NCI-H510A treated with DMSO at 0.1 percent for 48 hours (cell line): ENCODE measurements at places on chromosomes 2 and 18.

- no peak for DNase-seq
Measured at GRCh38 chr2:137357634-137358033, 592.3 kb downstream of the THSD7B start.

DNA sequence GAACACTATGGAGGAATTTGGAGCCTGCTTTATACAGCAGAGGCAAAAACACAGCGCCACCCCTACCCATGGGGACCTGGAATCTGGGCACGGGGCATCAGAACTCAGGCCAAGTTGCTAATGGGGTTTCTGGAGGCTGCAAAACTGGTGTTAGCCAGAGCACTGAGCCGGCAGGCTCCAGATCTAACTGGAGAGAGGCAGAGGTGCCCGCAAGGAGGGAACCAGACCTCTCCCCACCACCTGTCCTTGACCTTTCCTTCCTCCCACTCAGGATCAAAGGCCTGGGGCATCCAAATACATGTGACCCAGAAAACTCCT, 126.6 kb downstream of the TNS1 start:
- no peak for DNase-seq

DNA sequence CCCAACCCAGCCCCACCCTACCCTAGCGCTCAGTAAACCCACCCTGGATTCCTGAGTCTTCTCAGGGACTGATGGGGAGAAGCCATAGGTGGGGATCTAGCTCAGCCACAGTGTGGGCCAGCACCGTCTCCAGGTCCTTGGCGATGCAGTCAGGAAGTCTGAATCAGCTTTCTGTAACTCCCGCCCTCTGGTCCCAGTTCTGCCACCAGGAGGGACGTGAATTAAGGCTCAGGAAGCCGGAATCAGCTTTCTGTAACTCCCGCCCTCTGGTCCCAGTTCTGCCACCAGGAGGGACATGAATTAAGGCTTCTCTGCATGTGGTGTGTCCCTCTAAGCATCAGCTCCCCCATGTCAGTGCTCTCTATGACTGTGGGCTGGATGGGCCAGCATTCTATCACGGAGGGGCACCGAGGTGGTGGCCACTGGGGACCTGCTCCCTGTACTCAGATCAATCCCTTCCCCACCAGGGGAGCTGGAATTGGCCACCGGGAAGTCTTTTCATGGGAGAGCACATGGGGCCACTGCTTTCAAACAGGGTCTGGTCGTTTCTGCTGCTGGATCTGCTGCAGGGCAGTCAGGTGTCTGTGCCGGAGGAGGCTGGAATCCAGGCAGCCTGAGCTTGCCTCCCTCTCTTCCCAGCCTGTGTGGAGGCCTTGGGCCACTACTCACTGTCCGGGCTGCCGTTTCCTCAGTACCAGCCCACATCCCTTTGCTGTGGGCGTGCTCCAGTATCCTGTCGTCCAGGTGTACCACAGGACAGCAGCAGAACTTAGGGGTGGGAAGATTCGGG, 24.7 kb downstream of the ASB18 start:
- DNase-seq: no peak

- DNase-seq: no peak
Measured at GRCh38 chr18:71370671-71371445, 1082.0 kb downstream of the SOCS6 start.

- peak; percentile 14 for DNase-seq
Measured at GRCh38 chr18:26745288-26746181, 120.0 kb downstream of the AQP4 start.

GRCh38 chr2:144495227-144496091, 24.5 kb downstream of the ZEB2 start:
- no peak for DNase-seq

- no peak for DNase-seq
Measured at GRCh38 chr2:90069290-90069894, 1377.9 kb downstream of the RPIA start.

- no peak for DNase-seq
Measured at GRCh38 chr2:177593402-177593801, 200.8 kb downstream of the AGPS start.

GRCh38 chr2:180456801-180457200, 449.7 kb upstream of the CWC22 start:
- DNase-seq: no peak

DNA sequence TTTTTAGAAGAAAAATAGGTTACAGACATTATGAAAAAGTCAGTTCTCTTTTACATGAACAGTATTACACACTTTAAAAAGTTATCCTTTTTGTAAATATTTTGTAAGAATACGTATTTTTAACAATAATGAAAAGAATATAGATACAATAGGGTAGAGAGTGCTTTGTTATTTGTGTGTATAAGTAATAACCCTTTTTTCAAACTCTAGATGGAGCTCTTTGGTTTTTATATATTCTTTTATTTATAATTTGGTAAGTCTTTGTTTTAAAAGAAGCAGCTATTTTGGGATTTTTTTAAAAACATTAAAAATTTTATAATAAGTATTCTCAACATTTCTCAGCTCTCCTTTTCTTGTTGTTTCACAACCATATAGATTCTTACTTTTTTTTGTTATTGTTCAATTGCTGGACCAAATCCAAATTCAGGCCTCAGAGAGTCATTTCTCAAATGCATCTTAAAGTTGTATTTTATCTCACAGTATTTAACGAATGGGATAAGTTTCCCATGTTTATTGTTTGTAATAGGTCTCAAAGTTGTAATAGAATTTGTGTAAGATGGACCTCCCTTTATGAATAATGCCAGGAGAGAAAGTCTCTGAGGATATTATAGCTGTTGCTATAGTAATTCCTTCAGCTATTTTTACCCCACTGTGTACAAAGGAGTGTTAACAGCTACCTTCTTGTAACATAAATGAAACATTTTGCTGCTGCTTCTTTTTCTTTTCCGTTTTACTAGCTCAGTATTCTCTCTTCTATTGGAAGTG, 46.4 kb downstream of the ACYP2 start:
- DNase-seq: peak; percentile 5

GRCh38 chr18:9380621-9381395, 46.2 kb downstream of the TWSG1 start:
- DNase-seq: no peak

DNA sequence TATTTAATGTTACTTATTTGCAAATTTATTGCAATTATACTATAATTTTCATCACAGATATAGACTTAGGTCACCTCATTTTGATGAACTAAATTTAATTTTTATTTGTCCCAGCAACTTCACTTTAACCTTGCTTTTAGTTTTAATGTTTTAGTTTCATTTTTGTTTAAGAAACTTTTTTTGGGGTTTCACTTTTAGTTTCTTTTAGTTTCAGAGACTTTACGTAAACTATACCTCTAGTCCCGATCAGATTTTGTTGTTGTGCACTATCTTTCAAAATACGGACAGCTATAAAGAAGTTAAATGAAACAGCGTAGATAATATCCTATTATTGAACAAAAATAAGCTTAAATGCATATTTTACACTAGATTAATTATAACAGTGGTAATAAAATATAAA, 460.5 kb downstream of the ERBB4 start:
- no peak for DNase-seq

GRCh38 chr2:160388464-160389263, 104.9 kb downstream of the RBMS1 start:
- no peak for DNase-seq

- no peak for DNase-seq
Measured at GRCh38 chr2:233977296-233977837, 60.2 kb downstream of the TRPM8 start.

DNA sequence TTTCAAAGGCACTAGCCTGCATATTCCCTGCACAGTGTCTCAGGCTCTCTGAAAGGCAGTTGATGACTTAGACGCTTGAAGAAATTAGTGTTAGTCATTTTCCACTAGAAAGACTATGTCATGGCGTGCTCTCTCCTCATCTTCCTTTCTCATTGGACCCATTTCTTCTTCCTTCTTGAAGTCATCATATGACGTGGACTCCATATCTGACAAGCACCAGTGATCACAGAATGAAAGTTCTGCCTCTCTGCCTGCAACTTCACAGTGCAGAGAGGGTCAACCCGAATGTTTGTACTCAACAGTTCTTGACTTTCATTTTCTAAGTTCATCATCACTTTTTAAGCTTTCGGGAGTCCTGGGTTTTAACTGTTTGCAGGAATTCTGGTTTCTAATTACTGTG, 63.7 kb upstream of the CYRIA start:
- DNase-seq: no peak

- no peak for DNase-seq
Measured at GRCh38 chr18:59834267-59834666, 65.5 kb upstream of the PMAIP1 start.

- DNase-seq: no peak
Measured at GRCh38 chr2:52308156-52308555, 1276.2 kb upstream of the NRXN1 start.

- no peak for DNase-seq
Measured at GRCh38 chr2:88811681-88812080, 120.2 kb downstream of the RPIA start.

DNA sequence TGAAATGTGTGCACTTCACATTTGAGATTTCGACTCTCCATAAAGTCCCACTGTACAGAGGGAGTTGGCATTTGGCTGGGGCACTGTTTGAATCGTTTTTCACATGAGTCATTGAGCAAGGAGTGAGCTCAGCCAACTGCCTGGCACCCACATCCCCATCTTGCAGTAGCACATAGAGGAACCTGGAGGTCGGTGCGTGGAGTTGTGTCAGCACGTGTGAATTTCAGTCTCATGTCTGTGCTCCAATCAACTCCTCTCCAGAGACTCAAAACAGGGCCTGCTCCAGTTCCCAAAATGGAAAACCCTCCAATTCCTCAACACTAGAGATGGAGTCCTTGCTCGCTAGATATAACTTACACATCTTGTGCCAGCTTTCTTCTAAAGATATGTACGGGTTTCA, 126.8 kb upstream of the CAPN13 start:
- DNase-seq: no peak

GRCh38 chr2:128667391-128667790, 348.7 kb upstream of the HS6ST1 start:
- no peak for DNase-seq

- no peak for DNase-seq
Measured at GRCh38 chr2:226077031-226077430, 677.5 kb downstream of the NYAP2 start.

DNA sequence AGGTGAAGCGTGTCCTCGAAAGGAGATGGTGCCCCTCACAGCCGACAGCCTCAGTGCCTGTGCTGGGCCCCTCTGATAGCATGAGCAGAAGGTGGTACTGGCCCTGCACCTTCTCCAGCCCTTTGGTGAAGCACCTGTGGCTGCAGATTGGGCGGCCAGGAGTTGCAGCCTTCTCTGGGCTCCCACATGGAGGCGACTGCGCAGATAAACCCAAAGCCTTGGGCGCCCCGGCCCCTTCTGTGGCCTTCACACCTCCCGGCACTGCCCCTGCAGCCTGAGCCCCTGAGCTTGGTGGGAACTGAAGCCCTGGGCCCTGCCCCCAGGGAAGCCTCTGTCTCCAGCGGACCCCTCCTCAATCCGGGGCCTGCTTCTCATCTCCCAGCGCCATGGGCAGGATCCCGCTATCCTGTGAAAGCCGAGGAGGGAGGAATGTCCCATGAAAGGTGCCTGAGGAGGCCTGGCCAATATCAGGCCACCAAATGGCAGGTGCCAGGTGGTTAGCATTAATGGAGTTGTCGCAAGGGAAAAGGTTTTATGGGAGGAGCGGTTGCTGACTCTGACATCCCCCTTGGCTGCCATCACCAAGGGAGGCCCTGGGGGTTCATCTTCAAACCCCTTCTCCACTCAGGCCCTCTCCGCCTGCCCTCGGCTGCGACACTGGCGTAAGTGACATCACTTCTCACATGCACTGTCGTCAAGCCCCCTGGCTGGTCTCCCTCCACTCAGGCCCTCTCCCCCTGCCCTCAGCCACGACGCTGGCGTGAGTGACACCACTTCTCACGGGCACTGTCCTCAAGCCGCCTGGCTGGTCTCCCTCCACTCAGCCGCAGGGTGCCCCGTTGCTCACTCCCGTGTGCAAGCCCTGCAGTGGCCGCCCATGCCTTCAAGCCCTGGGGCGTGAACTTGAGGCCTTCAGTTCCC, 62.4 kb downstream of the DDX1 start:
- DNase-seq: no peak

DNA sequence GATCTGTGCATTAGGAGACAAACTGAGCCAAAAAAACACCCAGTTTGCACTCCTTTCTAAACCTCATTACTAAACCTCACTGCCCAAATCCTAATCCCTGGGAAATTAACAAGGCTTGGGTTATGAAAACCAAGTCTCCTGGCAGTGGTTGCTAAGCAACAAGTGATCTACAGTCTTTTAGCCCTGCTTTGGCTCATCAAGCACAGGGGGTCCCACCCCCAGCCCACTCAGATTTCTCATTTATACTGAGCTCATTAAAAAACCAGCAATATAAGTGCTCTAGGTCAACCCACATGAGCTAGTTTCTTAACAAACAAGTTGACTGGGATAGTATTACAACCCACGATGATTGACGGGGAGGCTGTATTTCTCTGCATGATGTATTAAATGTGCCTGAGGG, 18.4 kb downstream of the DNER start:
- no peak for DNase-seq

DNA sequence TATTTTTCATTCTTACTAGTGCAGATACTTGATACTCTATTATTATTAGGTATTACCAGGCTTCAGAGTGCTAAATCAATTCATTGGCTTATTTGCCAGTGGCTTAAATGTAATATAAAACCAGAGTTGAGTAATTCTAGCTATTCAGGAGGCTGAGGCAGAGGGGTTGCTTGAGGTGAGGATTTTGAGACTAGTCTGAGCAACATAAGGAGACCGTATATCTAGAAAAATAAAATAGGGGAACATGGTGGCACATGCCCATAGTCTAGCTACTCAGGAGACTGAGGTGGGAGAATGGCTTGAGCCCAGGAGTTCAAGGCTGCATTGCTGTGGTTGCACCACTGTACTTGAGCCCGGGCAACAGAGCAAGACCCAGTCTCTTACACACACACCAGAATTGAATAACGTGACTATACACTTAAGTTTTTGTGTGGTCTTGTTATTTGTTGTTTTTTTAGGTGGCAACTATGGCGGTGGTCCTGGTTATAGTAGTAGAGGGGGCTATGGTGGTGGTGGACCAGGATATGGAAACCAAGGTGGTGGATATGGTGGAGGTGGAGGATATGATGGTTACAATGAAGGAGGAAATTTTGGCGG, 4.8 kb downstream of the HNRNPA3 start:
- no peak for DNase-seq

GRCh38 chr2:165893556-165893955, 60.0 kb downstream of the TTC21B start:
- DNase-seq: no peak

DNA sequence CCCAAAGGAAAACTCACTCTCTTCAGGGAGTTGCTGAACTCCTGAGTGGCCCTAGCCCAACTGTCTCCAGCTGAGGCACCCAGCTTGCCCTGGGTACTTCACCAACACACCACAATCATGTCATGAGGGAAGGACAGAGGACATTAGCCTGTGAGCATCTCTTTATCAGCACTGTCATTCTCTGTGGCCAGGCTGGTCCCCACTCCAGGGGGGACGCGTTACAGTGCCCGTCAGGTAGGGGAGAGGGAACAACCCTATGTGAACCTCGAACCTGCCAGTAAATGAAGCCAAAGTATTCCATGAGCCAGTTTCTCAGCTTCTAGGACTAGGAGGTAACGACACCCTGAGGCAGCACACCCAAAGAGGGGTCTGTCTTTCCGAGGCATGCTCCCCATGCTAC, 94.9 kb upstream of the MGAT4A start:
- DNase-seq: no peak

GRCh38 chr18:73545472-73545871, 602.2 kb downstream of the FBXO15 start:
- DNase-seq: no peak

- no peak for DNase-seq
Measured at GRCh38 chr2:236124182-236124893, 43.8 kb downstream of the GBX2 start.
